Activated CD4-positive, alpha-beta memory T cell treated with anti-CD3 and anti-CD28 coated beads for 36 hours (primary cell): ENCODE measurements at places on chromosomes 2 and 18.

DNA sequence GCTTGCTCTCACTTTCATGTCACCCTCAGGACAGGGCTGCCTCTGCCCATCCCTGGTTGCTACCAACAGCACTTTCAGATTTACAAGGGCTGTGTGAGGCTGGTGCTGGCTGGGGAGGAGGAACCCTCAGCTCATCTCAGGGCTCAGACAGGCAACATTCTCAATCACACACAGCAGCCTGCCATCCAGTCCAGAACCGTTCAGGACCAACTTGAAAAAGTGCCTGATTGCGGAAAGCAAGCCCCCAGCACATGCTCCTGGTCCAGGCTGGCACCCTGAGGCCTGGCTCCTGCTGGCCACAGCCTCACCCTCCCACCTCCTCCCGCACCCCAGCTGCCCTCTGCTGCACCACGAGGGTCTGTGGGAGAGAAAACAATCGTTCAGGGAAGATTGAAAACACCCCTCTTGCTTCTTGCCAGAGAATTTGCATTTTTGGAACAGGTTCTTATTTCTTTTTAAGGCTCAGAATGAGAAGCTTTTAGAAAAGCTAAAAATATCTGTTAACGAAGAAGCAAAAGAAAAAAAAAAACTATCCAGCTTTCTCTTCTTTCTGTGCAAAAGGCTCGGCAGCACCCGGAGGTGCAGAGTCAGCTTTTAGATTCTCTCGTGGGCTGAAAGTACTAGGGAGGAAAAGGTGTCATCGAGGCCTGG lies 403.8 kb upstream of the ID2 start:
- no peak for DNase-seq

- DNase-seq, result no peak
Observed at GRCh38 chr2:101803128-101803527, 105.6 kb downstream of the MAP4K4 start.

DNA sequence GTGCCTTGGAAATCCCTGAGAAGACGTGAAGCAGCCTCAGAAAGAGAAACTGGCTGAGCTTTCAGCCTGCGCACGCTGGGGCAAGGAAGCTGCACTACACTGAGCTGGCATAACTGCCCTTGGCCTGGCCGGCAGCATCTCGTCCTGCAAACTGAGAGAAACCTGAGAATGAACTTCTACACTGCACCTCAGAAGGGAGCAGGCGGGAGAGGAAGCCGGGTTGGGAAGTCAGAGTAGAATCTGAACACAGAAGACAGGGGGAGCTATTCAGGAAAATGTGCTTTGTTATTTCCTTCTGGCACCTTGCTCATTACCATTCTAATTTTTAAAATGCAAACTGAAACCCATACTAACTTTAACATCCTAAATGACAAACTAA lies 70.9 kb downstream of the ZEB2 start:
- no peak for DNase-seq

DNA sequence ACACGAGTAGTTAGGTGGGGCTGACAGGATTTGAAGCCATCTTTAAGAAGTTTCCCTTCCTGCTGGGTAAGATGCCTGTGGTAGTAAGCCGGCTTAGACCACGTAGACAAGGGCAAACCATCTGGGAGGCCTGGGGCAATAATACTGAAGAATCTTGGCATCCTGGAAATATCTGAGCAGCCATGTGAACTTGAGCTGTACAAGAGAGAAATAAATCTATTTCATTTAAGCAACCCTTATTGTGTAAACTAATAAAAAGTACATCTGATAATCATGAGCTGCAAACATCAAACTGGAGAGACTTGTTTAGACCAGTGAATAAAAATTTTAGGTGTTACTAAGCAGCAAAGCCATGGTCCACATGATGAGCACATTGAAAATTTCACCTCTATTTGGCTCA lies 11.4 kb upstream of the CETN1 start:
- DNase-seq, result no peak

- no peak for DNase-seq
Observed at GRCh38 chr2:218255446-218255845, 5.4 kb upstream of the GPBAR1 start.

GRCh38 chr2:240713928-240714746 lies 22.5 kb downstream of the AQP12A start:
- DNase-seq, result no peak

- no peak for DNase-seq
Observed at GRCh38 chr2:153595939-153596338, 117.4 kb upstream of the RPRM start.

DNA sequence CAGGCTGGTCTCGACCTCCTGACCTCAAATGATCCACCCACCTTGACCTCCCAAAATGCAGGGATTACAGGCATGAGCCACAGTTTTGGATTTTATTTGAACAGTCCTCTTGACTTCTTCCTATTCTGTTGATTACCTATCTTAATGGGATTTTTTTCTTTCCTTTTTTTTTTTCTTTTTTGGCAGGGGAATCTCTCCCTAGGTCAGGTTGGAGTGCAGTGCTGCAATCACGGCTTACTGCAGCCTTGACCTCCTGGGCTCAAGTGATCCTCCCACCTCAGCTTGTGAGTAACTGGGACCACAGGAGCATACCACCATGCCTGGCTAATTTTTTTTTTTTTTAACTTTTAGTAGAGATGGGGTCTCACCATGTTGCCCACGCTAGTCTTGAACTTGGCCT lies 2.8 kb downstream of the MTHFD2 start:
- DNase-seq, result no peak

- DNase-seq, result no peak
Observed at GRCh38 chr18:31513189-31513935, 15.4 kb downstream of the DSG2 start.

- DNase-seq, result no peak
Observed at GRCh38 chr2:190466819-190467446, 58.8 kb downstream of the MFSD6 start.

DNA sequence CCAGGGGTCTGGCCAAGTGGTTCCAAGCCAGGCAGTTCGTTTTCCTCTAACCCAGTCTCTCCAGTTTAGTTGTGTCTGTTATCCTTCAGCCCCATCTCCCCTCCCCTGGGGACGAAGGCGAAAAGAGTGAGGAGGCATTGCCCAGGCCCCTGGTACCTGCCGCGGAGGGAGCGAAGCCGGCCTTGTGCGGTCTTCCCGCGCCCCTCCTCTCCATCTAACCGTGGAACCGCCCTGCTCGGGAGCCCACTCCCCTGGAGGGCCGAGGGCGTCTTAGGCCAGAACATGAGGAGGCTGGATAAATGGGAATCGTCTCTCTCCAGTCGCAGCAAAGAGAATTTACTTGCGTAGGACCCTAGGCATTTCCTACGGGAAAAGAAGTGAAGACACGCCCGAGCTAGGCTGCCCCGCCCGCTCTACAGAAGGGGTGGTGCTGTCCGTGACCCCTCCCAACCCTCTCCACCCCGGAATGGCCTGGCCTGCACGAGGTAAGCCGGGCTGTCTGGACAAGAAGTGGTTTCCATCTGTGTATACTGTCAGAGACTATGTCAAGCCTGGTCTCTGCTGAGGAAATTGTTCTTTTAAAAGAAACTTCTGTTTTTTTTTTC lies 156.2 kb downstream of the MIB1 start:
- DNase-seq, result no peak

DNA sequence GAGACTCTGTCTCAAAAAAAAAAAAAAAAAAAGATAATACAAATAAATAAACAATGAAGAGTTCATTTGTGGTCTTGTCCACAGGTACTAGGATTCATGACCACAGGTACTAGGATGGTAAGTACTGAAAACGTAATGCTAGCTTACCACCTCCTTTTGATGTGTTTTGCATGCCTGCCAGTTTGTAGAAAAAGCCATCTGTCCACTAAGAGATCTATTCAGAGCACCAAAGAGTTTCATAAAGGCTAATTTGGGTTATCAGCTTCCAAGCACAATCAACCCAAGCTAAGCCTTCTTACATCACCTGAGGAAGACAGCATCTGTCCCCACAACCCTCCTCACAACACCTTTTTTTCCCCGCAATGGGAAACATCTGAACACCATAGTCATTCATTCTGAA lies 477.2 kb downstream of the ZEB2 start:
- no peak for DNase-seq

- DNase-seq, result no peak
Observed at GRCh38 chr18:35892118-35892517, 80.4 kb upstream of the RMP24 start.

GRCh38 chr2:191166111-191166755 lies 15.4 kb upstream of the STAT4 start:
- no peak for DNase-seq

- peak; percentile 53 for DNase-seq
Observed at GRCh38 chr2:38260469-38260868, 116.6 kb downstream of the ATL2 start.

DNA sequence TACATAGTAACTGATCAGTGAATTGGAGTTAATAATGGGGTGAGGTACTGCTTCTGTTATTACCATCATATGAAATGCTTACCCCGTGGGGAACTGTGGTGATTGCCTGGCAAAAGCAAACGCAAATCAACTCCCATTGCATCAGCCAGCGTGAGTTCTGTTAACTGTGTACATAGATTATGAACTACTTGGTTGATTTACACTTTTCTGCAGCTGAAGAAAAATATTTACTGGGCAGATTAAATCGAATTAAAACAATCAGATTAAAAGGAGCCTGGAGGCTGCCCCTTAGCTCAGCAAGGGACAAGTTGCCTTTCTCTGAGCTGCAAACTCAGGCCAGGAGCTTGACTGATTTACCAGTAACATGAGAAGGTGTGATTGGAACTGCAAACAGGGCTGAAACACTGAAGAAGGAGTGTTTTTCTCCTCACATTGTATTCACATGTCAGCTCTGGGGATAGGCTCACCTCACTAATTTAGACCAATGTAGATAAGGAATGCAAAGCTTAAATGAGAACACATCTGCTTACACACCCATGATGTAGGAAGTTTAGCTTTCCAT lies 220.1 kb downstream of the OSR1 start:
- no peak for DNase-seq

- DNase-seq, result no peak
Observed at GRCh38 chr18:77320971-77321559, 71.4 kb downstream of the GALR1 start.

DNA sequence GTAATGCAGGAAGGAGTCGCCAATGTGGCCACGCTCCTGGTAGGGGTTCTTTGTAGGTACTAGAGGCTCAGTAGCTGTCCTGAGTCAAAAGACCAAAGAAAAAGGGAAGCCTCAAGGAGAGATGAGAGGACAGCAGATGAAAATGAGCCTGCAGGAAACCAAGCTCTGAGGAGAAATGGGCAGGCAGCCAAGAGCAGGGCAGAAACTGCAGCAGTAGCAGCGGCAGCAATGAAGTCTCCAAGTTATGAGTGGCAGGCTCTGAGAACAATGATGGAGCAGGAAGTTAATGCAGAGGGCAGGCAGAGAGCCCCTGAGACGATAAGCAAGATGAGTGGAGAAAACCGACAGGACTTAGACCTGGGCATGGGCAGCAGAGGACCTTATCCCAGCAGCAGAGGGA lies 48.2 kb upstream of the TMEM200C start:
- no peak for DNase-seq

DNA sequence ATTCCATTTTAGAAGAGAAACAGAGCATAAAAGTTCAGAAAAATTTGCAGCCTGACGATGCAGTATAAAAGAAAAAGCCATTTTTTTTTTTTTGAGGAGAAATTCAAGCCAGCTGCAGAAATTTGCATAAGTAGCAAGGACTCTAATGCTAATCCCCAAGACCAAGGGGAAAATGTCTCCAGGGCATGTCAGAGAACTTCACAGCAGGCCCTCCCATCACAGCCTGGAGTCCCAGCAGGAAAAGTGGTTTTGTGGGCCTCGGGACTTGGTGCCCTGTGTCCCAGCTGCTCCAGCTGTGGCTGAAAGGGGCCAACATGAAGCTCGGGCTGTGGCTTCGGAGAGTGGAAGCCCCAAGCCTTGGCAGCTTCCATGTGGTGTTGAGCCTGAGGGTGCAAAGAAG lies 325.3 kb upstream of the HNMT start:
- DNase-seq, result no peak

DNA sequence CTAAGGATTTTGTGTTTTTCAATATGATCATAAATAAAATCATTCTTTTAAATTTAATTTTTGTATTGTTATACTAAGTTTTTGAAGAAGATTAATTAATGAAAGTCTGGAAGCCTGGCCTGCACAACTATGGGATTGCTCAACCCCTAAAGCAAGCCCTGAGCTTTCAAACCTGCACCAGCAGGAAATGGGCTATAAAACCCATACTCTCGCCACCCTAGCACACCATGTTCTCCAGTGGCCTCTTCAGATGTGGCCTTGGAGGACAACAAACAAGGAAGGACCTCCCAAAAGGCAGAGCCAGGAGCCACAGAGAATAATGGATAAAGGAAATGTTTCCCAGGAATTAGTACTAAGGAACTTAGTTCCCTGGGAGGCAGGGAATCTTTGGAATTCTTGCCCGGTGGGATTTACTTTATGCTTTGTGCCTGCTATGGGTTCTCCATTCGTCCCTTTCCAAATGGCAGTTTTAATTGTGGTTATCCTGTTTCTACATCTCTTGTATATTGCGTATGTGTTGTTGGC lies 212.5 kb downstream of the ZFP36L2 start:
- DNase-seq, result no peak

- no peak for DNase-seq
Observed at GRCh38 chr2:229669841-229670240, 44.5 kb downstream of the DNER start.

GRCh38 chr18:62682371-62682770 lies 33.0 kb upstream of the PHLPP1 start:
- DNase-seq, result no peak

DNA sequence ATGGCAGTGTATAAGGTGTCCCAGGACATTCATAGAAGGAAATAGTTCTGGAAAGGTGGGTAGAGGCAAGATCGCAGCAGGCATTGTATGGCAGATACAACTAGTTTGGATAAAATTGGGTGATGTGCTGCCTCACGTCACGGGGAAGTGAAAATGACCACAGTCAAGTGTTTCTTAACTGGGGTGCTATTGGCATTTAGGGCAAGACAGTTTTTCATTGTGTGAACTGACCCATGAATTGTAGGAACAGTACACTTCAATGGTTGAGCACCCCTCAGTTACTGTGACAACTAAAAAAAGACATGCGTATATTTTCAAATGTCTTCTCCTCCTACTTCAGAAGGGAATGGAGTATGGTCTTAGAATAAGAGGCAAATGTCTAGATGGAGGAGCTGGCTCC lies 22.3 kb upstream of the CYRIA start:
- DNase-seq, result no peak

DNA sequence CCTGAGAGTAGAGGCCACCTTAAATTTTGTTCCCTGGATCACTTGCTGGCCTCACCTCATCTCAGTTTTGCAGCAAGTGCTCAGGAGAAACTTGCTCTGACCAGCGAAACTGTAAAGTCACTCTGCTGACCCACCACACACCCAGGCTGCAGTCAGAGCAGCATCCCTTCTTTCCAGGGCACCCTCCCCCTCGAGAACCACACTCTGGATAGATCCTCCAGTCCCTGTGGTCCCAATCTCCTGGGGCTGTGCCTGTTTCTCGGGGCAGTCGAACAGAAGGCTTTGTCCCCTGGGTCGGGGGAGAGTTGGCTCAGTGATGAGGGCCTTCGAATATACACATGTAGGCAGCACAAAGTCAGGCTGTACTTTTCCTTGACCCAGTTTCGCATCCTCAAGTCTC lies 18.4 kb downstream of the ST8SIA5 start:
- DNase-seq, result no peak

GRCh38 chr2:73856214-73856613 lies 27.5 kb downstream of the STAMBP start:
- no peak for DNase-seq

GRCh38 chr2:74448771-74449170 lies 6.1 kb upstream of the INO80B start:
- DNase-seq, result no peak

- peak; percentile 46 for DNase-seq
Observed at GRCh38 chr2:178306352-178307073, 112.2 kb downstream of the OSBPL6 start.
